ENCODE measurements at places on chromosomes 11 and 22.

- peak; percentile 18 for DNase-seq
These were observed 58.0 kb upstream of the FGF3 start for GRCh38 chr11:69877235-69877634.

DNA sequence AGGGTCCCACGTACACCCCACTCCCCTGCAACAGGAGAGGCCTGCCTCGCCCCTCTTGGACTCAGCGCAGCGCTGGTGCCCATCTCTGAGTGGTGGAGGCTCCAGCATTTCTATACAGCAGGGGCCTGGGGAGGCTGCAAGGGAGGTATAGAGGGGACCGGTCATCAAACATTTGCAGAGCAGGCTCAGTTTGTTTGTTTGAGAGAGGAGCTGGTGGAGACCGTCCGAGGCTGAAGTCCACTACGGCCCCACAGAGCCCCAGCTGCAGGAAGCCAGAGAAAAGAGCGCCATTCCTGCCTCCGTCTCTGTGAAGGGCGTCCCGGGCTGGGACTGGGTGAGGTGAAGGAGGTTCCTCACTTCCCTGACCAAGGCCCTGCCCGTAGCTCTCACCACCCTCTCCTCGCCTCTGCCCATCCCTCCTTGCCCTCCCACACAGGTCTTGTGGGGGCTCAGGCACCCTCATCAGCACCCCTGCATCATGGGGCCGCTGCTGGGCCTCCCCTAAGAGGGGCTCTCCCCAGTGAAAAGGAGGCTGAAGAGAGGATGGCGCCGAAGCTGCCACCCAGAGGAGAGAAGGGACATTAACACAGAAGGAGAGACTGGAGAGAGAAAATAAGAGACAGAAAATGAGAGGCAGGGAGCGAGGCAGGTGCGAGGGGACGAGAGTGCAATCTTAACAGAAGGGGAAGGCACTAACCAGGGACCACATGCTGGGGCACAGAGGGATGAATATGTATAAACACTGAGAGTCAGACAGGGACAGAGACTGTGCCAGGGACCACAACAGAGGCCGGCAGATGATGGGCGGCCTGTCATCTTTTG, 24.5 kb downstream of the RPUSD4 start:
- no peak for DNase-seq

DNA sequence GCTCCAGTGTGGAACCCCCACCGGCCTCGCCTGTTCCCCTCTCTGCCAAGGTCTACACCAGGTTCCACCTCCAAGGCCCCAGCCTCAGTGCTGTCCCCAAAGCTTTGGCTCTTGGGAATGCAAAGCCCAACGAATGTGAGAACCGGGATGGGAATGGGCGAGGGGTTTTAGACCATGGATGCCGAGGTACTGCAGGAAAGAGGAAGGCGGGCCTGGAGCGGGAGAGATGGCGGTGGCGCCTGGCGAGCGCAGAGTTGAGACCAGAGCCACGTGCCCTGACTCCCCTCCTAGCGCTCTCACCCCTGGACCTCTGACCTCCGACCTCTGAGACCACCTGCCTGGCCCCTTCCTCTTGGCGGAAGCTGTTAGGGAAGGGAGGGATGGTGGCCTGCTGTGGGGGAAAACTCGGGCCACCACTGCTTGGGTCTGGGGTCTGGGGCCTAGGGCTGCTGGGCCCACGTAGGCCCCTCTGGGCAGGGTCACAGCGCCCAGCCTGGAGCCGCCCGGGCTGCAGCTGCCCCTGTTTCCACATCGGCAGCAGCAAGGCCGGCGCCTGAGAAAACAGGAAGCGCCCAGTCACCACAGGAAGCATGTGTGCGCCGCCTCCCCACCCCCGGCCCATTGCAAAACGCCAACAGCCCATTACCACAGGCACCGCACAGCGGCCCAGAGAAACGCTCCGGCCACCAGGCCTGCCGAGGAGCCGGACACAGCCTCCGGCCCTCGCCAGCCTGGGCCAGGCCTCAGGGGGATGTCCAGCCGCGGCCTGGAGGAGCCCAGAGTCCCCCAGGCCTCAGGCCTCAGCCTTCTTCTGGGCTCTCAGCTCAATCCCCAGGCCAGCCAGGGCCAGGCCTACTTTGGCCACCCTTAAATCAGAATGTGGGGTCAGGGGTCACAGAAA, 13.8 kb upstream of the SLC39A13 start:
- peak; percentile 67 for DNase-seq

DNA sequence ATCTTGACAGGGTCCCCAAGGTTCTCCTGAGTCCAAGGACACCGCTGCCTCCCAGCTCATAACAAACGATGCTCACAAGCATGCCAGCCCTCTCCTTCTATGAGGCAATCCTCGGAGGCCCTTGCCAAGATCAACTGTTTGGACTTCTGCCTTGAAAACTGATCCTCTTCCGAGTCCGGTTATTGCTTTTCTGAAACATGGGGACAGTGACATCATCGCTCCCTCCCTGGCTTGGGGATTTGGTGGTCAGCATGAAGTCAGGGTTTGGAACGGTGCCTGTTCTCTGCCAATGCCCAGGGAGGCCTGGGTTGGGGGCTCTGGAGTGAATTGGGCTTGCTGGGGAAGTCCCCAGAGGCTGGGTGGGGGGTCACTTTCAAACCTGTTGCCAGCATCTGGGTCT, 149.3 kb downstream of the FBXO7 start:
- DNase-seq = no peak

DNA sequence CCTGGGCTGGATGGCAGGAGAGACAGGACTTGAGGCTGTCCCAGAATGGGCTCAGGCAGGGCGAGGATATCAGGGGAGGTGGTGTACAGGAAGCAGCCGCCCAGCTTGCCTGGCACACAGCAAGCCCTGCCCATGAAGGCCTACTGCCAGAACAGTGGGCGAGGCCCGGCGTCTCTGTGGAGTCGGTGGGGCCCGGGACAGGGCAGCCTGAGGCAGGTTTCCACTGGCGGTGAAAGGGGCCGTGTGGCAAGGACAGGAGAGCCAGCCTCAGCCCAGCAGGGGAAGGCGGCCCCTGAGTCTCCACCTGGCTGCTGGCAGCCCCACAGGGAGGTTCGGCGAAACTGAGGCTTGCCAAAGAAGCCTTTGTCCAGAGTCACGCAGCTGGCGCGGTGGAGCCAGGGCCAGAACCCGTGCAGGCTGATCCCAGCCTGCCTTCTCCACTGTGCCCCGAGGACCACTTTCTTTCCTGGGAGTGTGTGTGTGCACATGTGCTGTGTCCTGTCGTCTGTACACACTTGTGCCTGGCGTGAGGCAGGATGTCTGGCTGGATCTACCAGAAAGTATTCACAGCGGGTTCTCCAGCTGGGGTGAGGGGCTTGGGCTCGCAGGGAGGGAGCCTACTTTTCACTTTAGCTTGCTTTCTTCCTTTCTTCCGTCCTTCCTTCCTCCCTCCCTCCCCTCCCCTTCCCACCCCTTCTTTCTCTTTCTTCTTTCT, 1.2 kb downstream of the TSPO start:
- peak; percentile 83 for DNase-seq

DNA sequence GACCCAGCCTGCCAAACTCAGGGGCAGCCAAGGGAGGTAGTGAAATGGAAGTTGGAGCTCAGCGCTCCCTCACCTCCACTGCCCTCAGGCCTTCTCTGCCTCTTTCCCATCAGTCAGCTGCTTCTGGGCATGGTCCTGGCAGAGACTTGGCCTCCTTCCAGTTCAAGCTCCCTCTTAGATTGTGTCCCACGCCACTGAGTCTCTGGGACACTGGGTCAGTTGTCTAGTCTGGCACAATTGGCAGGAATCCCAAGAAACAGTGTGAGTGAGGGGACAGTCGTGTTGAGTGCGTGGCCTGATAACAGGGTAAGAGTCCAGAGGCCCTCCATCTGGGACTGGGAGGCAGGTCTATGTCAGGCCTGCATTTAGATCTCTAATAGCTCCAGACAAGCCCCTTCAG, 7.1 kb upstream of the SLC35E4 start:
- DNase-seq = no peak

DNA sequence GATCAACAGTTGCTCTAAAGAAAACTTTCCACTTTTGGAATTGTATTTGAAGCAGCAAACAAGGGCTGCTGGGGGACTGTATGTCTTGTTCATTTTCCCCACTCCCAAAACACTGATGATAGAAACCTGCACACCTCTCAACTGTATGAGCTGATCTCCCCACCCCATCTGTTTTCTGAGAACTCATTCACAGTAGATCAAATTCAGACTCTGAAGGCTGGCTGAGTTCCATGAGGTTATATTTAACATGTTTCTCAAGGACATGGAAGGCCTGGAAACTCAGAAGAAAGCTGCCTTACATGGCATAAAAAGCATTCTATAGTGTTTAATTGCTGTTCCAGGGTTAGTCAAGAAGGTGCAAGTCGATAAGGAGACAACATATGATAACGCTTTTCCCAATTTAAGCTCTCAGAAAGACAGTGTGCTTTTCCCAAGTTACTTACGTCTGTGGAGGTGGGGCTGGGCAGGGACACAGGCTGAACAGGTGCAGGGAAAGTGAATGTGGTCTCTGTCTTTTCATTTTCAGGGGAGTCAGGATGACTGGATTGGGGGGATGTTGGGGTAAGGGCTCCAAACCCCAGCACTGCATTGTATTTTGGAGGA, 23.0 kb downstream of the LARGE2 start:
- no peak for DNase-seq

DNA sequence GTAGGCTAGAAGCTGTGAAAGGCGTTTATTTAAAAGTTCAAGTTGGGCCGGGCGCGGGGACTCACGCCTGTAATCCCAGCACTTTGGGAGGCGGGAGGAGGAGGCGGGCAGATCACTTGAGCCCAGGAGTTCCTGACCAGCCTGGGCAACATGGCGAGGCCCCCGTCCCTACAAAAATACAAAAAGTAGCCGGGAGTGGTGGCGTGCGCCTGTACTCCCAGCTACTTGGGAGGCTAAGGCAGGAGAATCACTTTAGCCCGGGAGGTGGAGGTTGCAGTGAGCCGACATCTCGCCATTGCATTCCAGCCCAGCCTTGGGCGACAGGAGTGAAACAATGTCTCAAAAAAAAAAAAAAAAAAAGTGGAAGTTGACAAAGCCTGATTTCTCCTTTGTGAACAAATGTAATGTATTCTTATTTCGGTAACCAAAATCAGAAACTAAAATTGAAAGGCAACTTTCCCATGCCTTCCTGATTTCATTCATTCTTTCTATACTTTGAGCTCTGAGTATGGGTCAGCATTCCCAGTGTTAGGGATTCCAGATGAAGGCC, 825 bp downstream of the PTPMT1 start:
- DNase-seq = no peak

GRCh38 chr11:76336597-76336996, 44.3 kb downstream of the THAP12 start:
- no peak for DNase-seq

- DNase-seq = peak; percentile 52
These were observed 1.2 kb downstream of the KCNQ1OT1 start for GRCh38 chr11:2698386-2699184.

DNA sequence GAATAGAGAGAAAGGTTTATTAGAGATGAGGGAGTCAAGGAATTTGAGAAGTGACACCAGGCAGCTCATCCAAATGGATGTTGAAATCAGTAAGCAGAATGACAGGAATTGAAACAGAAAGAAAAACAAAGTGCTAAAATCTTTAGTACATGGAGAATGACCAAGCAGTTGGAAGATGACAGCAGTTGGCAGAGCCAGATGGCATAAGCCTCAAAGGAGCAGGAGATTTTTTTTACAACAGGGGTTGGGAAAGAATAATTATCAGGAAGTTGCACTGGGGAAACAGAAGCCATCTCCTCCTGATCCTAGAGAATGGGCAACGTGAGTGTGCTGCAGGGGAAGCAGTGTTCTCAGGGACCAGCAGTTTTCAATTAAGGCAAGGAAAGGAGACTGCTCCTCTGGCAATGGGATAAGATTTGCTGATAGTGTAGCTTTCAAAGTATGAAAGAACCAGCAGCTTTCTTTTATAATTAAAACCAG, 28.9 kb downstream of the RAB39A start:
- DNase-seq = no peak

- no peak for DNase-seq
These were observed 81.3 kb downstream of the CLPB start for GRCh38 chr11:72352859-72353551.

- DNase-seq = no peak
These were observed 23.7 kb downstream of the SCN4B start for GRCh38 chr11:118128721-118129470.

DNA sequence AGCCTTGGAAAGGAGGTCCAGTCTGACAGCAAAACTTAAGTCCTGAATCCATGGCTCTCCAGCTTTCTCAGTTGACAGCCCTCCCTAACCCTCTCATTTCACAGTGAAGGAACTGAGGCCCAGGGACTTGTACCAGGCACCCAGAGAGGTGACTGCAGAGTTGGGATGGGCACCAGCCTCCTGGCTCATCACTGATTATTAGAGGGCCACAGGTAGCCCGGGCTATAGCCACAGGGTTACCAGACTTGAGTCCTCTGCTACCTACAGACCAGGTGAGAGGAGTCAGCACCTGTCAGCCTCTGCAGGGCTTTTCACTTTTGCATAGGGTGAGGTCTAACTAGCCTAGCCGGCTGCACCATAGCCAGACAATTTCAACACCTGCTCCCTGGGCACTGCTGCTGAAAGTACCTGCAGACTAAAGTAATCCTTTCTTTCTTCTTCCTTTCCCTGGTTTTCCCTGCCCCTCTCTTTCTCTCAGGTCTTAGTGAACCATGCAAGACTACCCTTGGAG, 37.6 kb downstream of the SYT13 start:
- DNase-seq = no peak

GRCh38 chr22:24878969-24879368, 67.5 kb downstream of the LHFPL7 start:
- no peak for DNase-seq

DNA sequence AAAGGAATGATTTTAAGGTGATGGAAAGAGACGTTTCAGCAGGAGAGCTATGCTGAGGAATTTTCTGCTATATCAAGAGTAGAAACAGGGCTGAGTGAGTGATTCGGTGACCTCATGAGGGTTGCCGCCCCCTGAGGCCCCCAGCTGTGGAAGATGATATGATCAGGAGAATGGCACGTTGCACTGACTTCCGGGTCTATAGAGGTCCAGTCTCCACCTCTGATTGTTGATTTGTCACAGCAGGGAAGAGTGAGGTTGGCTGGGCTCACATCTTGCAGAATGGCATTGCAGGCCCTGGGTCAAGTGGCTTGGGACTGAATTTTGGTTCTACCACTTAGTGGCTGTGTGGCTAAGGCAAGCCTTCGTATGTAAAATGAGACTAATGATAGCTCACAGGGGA, 205.1 kb downstream of the SNX19 start:
- no peak for DNase-seq

GRCh38 chr11:3824714-3825472, 15.9 kb downstream of the RHOG start:
- no peak for DNase-seq

DNA sequence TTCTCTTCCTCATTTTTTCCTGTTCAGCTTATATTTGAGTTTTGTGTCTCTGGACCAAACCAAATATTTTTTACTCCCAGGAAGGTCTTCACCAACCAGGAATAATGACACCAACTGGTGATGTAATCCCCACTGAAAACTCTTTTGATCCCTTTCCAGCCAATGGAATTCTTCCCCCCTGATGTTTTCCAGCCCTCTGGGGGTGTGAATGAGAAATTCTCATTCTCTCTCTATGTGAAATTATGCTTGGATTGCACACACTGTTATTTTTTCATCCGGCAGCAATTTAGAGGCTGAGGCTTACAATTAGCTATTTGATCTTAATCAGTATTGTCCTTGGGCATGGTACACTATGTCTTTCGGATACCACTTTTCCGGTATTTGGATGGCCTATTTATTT, 39.5 kb upstream of the SLC1A2 start:
- no peak for DNase-seq

Data from left forelimb (tissue), 1 donor.